Activated CD4-positive, alpha-beta T cell treated with anti-CD3 and anti-CD28 coated beads, Interleukin-2, Interleukin-4, amounts not matched to agents 100 ng/mL and 50 ng/mL, durations not matched to agents 16 hours and 8 hours (primary cell): ENCODE measurements at places on chromosomes 5 and 9.

GRCh38 chr9:136309101-136309801 lies 5.4 kb upstream of the CCDC187 start:
- DNase-seq = no peak

- no peak for DNase-seq
Observed at GRCh38 chr5:135829179-135829578, 5.3 kb upstream of the SLC25A48 start.

- no peak for DNase-seq
Observed at GRCh38 chr9:109496841-109497225, 1.3 kb downstream of the PTPN3 start.

- DNase-seq = no peak
Observed at GRCh38 chr9:99262949-99263418, 40.9 kb downstream of the SEC61B start.

GRCh38 chr5:81006947-81007636 lies 46.9 kb downstream of the RASGRF2 start:
- DNase-seq = peak; percentile 67

DNA sequence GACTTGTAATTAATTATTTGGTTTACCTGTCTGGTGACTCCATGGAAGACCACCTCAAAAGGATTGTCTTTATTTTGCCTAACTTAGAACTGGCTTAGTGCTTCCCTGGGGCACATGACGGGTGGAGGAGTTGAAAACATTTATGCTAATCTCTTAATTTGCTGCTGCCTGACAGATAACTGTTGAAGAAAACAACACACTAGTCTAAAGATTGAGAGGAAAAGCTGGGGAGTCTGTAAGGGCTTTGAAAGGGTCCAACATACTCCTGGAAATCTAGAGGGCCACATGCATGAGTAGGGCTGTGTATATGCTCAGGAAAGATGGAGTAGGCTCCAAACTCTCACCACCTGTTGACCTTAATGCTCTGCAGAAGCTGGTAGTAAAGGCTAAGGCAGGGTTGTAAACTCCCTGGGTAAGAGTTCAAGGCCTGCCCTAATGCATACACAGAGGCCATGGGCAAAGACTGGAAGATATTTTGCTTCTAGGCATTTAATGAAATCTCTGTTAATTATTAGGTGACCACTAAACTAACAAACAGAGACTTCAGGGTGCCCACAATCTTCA lies 40.7 kb downstream of the NR3C1 start:
- DNase-seq = no peak

DNA sequence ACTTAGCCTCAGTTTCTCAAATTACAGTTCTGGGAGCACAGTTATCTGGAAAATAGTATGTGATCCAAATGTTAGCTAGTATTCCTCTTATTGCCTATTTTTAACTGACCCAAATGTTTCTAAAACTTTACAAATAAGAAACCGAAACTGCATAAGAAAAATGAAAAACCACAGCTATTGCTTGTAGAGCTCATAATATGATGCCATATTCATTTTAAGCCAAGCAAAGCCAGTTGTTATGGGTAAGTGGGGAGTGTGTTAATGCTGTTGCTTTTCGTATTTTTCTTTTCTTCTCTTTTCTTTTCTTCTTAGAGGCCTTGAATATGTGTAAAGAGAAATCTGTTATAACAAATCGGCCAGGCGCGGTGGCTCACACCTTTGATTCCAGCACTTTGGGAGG lies 447.4 kb upstream of the TUSC1 start:
- no peak for DNase-seq

DNA sequence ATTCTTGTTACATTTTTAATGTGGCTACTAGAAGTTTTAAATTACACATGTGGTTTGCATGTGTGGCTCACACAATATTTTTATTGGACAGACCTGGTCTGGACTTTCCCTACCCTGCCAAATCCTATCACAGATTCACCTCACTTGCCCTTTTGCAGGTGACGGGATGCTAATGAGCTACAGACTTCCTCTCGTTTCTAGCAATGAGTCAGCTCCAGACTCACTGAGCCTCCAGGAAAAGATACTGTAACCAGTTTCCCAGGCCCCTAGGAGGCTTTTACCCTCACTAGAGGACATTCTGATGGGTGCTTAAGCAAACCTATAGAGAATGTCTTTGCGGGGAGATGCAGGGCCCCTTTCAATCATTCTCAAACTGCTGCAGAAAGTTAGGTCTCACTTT lies 135.4 kb downstream of the WDR41 start:
- peak; percentile 67 for DNase-seq

DNA sequence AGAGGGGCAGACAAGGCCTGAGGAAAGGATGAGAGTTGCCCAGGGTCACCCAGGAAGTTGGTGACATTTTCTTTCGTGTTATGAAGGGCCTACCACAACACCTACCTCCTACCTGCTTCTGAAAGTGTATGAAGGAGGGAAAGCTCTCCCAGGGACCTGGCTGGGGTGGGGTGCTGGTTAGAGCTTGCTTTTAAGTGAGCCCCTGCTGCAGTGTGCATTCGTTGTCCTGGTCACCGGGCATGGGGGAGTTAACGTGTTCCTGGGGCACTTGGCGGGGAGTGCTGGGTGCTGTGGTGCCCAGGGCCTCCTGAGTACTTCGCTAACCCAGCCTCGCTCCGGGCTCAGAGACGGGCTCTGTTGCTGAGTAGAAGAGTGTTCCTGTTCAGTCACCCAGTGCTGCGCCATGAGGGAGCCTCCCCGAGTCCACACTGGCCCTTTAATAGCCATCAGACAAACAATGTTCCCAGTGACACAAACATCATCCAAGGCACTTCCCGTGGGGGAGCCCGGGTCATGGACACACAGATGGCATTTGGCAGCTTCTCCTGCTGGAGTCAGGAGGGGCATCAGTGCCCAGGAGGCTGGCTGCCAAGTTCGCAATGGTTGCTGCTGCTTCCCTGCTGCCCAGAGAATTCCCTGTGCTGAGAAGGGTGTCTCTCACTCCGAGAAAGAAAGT lies 85.7 kb downstream of the AMBP start:
- no peak for DNase-seq

GRCh38 chr9:92463387-92463786 lies 18.9 kb downstream of the ASPN start:
- DNase-seq = no peak

DNA sequence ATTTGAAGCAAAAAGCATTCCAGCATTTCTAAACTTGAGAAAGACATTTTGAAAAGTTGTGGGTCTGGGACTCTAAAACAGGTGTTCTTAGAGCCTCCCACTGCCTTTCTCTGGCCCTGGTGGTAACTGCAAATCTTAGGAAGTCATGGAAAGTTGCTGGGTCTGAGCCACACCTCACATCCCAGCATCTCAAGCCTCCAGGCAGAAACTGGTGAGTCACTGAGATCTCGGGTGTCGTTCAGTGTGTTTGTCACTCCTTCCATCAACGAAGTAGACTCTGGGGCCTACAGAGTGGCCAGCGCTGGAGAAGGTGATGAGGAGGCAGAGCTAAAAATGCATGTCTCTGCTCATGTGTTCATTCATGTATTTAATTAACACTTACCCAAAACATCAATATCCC lies 59.6 kb upstream of the C5orf58 start:
- no peak for DNase-seq

DNA sequence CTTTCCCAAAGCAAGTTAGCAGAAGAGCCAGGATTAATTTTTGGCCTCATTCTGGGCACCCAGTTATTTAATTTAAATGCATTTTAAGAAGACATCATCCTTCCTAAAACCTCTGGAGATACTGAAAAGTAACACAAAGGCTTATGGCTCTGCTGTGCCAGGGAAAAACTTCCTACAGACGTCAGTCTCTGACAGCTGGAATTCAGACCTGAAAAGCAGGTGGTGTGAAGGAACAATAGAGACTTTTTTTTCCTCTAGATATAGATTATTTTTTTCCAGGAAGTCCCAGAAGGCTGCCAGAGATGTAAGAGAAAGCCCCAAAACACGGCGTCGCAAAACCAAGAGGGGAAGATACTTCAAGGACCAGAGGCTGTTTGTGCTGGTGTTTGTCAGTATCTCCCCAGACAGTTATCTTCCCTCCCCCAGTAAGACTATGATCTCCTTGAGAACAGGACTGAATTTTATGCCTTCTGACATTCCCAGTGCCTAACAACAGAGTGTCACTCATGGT lies 88.7 kb upstream of the RASEF start:
- no peak for DNase-seq

DNA sequence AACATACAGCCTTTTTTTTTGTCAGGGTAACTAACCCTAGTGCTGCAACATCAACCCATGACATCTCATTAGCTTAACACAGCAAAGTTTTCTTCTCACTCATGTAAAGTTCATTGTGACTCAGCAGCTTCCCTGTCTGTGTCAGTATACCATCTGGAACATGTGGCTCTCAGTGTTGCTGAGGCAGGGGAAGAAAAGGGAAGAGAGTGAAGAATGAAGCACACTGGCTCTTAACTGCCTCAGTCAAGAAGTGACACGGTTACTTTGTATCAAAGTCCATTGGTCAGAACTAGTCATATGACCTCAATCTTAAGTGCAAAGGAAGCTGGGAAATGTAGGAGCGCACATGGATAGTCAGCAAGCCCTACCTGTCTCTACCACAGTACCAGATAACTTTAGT lies 185.0 kb upstream of the ELL2 start:
- peak; percentile 83 for DNase-seq
